ENCODE measurements at places on chromosomes 11 and 22.

- DNase-seq, result no peak
Measured at GRCh38 chr11:108901359-108901758, 236.5 kb downstream of the DDX10 start.

DNA sequence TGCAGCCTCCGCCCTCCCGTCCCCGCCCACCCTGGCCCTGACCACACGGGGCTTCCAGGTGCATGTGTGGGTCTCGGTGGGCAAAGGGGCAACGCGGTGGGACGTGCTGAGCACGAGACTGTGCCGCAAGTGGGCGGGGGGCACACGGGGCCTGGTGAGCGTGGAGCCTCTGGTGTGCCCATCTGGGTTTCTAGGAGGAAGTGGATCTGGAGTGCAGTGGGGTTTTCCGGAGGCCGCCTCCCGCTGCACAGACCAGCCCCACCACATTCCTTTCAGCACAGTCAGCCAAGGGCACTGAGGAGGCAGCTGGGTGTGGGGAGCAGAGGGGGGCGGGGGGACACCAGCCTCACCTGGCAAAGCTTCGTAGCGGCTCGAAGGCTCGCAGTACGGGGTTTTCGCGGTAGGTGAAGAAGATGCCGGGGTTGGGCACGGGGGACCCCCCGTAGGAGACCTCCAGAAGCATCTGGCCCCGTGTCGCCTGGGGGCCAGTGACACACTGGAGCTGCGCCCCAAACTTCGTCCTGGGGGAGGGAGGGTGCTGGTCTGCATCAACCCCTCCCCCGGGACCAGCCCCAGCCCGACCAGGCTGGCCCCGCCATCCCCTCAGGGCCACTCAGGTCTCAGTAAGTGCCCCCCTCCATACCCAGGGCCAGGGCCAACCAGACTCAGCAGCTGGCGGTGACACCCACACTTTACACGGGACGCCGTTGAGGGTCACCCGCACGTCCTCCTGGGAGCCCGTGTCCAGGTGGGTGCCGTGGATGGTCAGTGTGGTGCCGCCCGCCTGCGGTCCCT is 12.4 kb upstream of the MAPK11 start:
- DNase-seq, result peak; percentile 67

DNA sequence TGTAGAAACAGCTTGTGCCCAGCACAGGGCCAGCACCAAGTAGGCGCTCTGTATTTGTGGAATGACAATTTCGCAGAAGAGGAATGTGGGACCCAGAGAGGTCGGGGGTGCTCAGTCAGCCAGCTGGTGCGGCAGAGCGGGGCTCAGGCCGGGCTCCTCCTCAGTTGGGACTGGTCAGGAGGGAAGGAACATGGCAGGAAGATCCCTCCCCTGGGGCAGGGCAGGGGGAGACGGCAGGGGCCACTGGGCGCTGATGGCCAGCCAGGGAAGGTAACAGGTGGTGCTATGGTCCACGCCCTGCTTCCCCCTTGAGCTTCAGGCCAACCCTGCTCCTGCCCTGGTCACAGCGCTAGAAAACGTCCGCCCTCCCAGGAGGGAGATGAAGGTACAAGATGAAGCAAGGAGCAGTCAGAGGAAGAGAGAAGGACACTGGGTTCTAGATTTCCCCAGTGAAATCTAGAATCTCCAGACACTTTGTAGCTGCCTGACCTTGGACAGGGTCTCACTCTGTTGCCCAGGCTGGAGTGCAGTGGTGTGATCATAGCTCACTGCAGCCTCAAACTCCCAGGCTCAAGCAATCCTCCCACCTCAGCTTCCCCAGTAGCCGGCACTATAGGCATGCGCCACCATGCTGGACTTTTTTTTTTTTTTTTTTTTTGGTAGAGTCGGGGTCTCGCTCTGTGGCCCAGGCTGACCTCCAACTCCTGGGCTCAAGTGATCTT is 13.5 kb upstream of the SPI1 start:
- DNase-seq, result no peak

- no peak for DNase-seq
Measured at GRCh38 chr11:1447845-1448825, 38.4 kb downstream of the MOB2 start.

DNA sequence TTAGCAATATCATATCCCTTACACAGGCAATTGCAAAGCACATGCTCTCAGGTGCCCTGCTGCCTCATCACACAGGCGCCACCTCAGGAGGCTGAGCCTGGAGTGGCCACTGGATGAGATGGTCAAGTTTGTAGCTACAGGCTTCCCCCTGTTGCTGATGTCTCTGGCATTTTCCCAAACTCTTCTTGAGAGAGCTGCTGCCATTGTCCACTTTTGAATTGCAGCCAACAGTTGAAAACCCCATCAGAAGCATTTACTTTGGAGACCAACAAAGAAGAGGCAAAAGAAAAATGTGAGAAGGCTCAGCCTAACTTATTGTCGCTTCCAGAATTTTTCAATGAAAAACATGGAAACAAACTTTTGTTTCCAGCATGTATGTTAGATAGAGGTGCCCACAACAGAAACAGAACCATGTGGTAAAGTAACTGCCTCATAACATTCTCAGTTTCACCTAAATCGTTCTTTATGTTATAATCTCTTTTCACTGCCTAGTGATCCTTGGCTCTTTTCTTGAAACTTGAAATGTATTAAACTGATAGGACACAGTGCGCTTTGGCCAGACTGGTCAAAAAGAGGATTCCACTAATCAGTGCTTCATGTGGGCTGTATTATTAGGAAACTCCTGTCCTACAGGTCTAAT is 47.6 kb upstream of the OR8B8 start:
- no peak for DNase-seq

DNA sequence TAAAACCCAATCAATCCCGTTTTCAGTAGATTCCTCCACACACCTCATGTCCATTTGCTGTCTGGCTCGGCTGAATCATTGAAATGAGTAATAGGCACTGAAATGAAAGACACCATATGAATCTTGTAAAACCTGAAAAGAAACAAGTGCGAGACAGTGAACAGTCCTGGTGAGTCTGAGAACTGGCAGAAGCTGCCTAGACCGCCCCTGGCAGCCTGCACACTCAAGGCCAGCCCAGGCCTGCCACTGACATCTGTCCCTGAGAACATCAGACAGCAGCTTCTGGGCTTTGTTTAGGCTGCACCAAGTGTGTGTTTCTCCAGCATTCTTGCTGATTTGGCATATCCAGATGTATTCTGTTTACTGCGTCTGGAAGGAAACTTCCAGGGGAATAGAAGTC is 44.8 kb downstream of the ENDOD1 start:
- no peak for DNase-seq

GRCh38 chr11:114308689-114309089 is 12.5 kb downstream of the NNMT start:
- DNase-seq, result no peak

- DNase-seq, result no peak
Measured at GRCh38 chr11:77876045-77876444, 55.1 kb downstream of the AAMDC start.

- no peak for DNase-seq
Measured at GRCh38 chr11:111933872-111934271, 3.3 kb upstream of the DIXDC1 start.

GRCh38 chr11:89436071-89436470 is 55.1 kb downstream of the NOX4 start:
- peak; percentile 55 for DNase-seq

- DNase-seq, result no peak
Measured at GRCh38 chr22:38745676-38746460, 9.9 kb downstream of the SUN2 start.

GRCh38 chr11:34910817-34911216 is 5.4 kb downstream of the APIP start:
- no peak for DNase-seq

DNA sequence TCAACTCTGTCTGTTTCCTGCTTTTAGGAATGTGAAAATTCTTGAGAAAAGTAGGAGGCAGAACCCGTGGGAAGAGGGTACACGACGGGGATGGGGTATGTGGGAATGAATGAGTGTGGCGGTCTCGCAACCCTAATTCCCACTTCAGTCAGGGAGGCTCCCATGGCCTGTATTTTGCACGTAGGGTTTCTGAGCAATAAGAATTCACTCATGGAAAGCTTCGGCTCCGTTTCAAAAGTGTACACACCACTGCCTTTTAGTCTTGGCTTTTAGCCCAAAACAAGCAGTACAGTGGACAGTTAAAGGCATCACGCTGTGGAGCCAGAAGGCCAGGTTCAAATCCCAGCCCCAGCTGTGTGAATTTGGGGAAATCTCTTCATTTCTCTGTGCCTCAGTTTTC is 116.7 kb downstream of the MN1 start:
- no peak for DNase-seq

GRCh38 chr11:23903044-23903704 is 593.7 kb upstream of the LUZP2 start:
- peak; percentile 79 for DNase-seq

- no peak for DNase-seq
Measured at GRCh38 chr22:21698430-21699329, 32.9 kb downstream of the PPIL2 start.

DNA sequence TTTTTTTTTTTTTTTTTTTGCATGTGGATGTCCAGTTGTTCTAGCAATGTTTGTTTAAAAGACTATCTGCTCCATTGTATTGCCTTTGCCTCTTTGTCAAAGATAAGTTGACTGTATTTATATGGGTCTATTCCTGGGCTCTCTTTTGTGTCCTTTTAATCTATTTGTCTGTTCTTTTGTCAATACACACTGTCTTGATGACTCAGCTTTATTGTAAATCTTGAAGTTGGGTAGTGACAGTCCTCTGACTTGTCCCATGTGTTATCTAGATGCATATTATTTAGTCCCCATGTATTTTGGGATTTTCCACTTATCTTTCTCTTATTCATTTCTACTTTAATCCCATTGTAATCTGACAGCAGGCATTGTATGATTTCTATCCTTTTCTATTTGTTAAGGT is 3.3 kb downstream of the CCDC81 start:
- DNase-seq, result no peak

- DNase-seq, result no peak
Measured at GRCh38 chr11:33234397-33235190, 22.6 kb upstream of the HIPK3 start.

- DNase-seq, result no peak
Measured at GRCh38 chr11:131773626-131774025, 403.2 kb downstream of the NTM start.

- no peak for DNase-seq
Measured at GRCh38 chr22:27705408-27706080, 96.0 kb downstream of the MN1 start.
